Memory B cell (primary cell): ENCODE measurements at places on chromosomes 12 and 14.

GRCh38 chr14:57413849-57414248 lies 23.5 kb downstream of the NAA30 start:
- DNase-seq: no peak

GRCh38 chr12:71057330-71057729 lies 100.5 kb downstream of the TSPAN8 start:
- no peak for DNase-seq

DNA sequence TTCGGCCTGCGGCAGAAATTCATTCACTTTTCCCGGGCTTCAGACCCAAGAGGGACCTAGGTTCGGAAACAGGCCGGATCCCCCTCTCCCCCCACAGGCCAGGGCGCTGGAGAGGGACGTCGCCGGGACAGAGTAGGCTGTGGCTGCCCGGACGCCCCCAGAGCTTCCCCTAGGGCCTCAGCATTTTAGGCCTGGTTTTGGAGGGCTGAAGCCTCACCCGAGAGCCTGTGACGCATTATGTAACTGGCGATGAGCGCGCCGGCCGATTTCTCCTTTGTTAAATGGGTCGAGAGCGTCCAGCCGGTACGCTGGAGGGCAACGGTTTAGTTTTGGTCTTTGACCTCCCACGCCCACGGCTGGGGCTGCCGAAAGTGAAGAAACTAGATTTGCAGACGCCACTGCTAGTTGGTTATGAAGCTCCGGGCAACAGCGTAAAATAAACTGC lies 657 bp downstream of the PEBP1 start:
- no peak for DNase-seq

DNA sequence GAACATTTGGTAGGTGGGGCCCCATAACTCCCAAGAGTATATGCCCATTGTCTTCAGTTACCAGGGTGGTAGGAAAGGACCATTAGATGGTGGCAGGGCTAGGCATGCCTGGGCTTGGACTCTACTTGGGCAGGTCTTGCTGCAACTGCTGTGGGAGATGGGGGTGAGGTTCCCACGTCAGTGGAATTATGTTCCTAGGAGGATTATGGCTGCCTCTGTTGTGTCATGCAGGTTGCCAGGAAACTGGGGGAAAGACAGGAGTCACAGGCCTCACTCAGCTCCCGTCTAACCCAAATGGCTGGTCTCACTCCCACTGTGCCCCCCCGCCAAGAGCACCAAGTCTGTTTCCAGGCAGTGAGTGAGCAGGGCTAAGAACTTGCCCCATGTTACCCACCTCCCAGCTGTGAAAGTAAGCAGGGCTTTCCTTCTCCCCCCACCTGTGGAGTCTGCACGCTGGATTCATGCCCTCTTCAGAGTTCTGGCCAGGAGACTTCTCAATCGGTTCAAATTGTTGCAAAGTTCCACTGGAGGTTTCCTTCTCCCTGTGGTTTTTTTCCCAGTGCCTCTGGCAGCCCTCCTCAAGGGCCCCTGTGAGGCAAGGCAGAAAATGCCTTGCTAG lies 337.5 kb downstream of the CCDC91 start:
- DNase-seq: no peak

GRCh38 chr12:94560431-94561221 lies 89.7 kb downstream of the TMCC3 start:
- peak; percentile 42 for DNase-seq

DNA sequence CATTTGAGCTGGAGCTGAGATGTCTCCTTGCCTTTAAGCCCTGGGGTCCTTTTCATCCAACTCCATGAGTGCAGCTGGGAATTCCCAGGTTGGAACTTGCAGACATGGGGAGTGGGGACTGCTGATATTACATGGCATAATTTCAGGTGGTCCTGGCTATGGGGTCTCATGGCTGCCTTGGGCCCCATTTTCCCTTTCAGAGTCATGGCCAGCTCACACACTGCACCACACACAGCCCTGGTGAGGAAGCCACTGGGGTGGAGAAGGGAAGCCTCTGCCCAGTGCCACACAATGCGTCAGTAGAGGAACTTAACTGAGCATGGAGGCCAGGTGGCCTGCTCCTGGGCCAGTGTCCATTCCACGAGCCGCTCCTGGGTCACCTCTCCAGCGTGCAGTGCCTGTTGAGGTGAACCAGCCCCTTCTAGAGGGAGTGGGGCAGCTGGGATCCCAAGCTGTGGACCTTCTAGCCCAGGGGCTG lies 17.3 kb upstream of the KRT86 start:
- DNase-seq: no peak

DNA sequence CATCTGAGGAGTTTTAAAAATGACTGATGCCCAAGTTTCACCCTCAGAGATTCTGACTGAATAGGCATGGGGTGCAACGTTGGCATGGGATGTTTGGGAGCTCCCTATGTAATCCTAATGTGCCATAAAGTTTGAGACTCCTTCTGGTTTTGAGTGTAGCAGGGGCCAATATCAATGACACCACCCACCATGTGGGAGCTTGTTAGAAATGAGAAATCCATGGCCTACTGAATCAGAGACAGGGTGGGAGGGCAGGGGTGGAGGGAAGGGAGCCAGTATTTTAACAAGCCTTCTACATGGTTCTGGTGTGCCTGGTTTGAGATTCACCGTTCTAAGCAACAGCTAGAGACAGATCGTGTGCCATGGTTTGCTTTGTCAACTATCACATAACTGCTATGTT lies 46.1 kb downstream of the VCPKMT start:
- DNase-seq: no peak

GRCh38 chr12:56042843-56043242 lies 1.1 kb downstream of the RPS26 start:
- DNase-seq: no peak

DNA sequence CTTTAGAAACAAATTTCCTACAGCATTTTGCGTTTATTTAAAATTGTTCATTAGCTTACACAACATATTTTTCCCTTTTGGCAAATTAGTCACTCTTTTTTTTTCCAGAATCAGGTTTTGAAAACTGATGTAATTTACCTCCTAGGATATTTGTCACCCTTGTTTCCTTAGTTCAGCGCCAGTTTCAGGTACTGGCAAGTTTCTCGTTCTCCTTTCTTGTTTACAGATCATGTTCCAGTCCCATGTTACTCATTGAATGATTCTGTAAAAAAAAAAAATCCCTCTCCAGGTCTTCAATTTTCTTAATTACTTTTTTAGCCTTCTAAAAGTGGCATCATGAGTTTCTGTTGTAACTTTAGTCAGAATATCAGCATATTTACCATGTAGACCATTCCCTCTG lies 2.7 kb downstream of the PPP4R4 start:
- no peak for DNase-seq

DNA sequence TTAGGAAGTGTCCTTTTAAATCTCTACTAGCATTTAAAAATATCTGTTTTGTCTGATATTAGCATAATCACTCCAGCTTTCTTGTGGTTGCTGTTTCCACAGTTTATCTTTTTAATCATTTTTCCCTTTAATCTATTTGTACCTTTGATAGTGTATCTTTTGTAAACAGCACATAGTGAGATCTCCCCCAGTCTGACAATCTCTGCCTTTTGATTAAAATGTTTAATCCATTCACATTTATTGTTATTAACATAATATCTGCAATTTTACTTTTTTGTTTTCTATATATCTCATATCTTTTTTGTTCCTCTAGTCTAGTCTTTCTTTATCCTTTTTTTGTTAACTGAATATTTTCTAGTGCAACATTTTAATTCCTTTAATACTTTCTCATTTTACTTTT lies 104.2 kb downstream of the RPS6KA5 start:
- no peak for DNase-seq

- no peak for DNase-seq
These were observed 14.9 kb downstream of the STXBP6 start for GRCh38 chr14:25034803-25035681.

DNA sequence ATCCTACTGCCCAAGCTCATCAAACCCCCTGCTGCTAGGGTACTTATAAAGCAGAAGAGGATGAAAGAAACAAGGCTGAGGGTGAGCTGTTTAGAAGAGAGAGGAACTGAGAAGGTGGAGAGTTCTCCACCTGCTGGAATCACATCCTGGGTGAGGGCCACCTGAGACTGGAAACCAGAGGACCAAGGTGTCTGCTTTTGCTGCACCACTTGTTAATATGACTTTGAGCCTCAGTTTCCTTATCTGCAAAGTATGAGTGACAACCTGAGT lies 203.2 kb upstream of the SSTR1 start:
- no peak for DNase-seq

- no peak for DNase-seq
These were observed 630.8 kb downstream of the AACS start for GRCh38 chr12:125696054-125696453.

DNA sequence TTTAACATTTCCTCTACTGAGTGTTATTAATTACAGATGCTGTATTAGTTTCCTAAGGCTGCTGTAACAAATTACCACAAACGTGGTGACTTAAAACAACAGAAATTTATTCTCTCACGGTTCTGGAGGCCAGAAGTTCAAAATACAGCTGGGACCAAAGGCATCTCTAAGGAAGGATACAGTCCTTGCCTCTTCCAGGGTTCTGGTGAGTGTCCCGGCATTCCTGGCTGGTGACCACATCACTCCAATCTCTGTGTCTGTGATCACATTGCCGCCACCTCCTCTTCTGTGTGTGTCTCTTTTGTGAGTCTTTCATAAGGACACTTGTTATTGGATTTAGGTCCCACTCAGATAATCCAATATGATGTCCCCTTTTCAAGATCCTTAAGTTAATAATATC lies 85.1 kb upstream of the CCDC198 start:
- DNase-seq: no peak

GRCh38 chr12:93059288-93059687 lies 130.2 kb upstream of the EEA1 start:
- DNase-seq: no peak

DNA sequence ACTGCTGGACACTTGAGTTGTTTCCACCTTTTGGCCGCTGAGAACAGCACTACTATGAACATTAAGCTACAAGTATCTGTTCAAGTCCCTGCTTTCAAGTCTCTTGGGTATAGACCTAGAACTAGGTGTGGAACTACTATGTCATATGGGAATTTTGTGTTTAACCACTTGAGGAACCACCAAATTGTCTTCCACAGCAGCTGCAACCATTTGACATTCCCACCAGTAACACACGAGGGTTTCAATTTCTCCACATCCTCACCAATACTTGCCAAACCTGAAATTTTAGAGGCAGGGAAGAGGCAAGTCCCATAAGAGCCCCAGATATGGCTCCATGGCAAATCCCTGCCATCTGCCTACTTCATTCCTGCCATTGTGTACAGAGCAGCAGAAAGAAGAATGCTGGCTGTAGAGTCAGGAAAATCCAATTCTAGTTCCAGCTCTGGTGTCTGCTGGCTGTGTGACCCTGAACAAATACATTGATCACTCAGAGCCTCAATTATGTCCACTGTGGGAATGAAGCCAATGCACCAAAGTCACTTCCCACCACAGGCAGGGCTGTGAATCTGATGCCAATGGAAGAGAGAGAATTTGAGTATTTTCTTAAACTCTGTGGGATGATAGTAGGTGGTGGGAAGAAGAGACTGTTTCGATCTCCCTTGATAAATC lies 17.8 kb downstream of the PITPNM2 start:
- no peak for DNase-seq

GRCh38 chr14:106842687-106843086 lies 1316.3 kb downstream of the TMEM121 start:
- no peak for DNase-seq

- no peak for DNase-seq
These were observed 50.2 kb downstream of the MYF5 start for GRCh38 chr12:80766897-80767296.
